Activated naive CD8-positive, alpha-beta T cell treated with anti-CD3 and anti-CD28 coated beads, Interleukin-2, amount 50 U/mL, for 24 hours (primary cell): ENCODE measurements at places on chromosomes 5 and 9.
A peak's percentile ranks its signal among the peaks of the same experiment; 100 is the strongest.

DNA sequence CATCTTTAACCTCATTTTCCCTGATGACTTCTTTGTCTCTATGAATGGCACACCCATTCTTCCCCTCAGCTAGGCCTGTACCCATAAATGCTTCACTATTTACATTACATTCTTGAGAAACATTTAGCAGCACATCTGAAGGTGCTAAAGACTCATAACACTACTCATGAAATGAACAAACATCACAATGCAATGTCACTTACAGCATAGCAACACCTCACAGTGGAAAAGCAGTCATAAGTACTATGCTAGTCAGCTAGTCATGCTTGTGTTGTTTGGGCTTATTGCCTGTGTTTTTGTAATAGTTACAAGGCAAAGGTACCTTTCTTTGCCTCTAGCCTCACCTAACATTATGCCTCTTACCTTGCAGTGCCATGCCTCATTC is 228.9 kb downstream of the KIAA0825 start:
- DNase-seq, result no peak
- H3K27me3 ChIP-seq, result no peaks in the 10 kb centered on the region
- no peaks in the 10 kb centered on the region for H3K4me1 ChIP-seq
- H3K27ac ChIP-seq, result no peak overlapping the region
- no peak overlapping the region for H3K4me3 ChIP-seq

DNA sequence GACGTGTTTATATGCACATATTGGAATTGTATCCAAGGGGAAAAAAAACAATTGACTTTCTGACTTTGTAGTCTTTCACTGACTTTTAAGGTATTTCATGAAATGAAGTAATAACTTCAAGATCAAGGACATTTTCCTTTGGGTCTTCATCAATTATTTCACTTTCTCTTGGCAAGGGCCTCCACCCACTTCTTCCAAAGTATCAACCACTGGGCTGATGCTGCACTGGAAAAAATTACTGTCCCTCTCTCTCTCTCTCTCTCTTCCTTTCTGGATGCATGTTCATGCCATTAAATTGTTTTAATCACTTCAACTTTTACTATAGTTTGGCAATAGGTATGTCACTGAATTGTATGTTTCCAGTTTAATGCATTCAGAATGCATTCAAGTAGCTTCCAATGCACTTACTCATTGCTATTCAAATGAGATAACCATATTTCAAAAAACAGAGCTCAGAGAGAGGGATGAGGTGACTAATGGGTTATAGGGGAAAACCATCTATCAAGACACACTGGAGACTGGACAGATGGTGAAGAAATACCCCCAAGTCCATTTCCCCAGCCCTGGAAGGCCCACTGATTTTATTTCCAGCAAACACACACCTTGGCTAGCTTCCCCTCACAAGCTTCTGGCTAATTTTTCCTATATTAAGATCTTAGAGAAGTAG is 585.3 kb downstream of the EBF1 start:
- H3K4me3 ChIP-seq, result peak overlapping the region; percentile 22
- H3K27me3 ChIP-seq, result no peaks in the 10 kb centered on the region
- no peak for DNase-seq
- H3K36me3 ChIP-seq, result no peaks in the 10 kb centered on the region

DNA sequence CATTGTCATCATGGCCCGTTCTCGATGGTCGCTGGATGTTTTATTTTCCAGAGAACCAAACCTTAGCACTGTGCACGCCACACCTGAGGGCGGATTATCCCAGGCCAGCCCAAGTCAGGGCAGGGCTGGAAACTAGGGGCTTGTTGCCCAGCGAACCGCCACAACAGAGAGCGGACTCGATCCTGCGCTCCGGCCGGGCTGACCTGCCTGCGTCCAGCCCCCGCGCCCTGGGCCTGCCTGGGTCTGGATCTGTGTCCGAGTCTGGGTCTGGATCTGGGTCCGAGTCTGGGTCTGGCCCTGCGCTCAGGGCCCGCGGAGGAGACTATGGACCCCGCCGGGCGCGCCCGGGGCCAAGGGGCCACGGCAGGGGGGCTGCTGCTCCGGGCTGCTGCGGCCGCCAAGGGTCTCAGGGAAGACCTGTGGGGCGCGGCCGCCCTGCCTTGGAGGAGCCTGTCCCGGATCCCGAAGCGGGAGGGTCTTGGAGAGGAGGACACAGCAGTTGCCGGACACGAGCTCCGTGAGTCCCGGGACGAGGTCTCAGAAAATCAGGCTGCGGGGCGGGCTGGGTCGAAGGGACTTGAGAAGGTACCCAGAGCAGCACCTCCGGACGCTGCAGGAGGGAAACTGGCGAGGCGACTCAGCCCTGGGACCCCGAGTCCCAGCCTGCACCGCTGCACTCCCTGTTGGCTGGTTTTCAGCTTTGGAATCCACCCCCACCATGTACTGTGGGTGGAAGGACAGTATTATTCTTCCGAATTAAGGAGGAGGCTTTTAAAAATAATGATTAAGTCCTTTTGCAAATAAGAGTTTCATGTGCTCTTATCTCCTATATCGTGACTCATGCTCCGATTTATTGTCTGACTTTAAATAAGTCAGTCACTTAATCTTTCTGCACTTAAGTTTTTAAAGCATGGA is at the start of gene ANKDD1B:
TSS of gene ANKDD1B (plus strand) at position 143 of the 915 bp plus-strand sequence. CDS start at position 325, 182 bp downstream.
- H3K27me3 ChIP-seq, result peaks cover 17% of the 10 kb centered on the region
- DNase-seq, result no peak
- no peak within 1 kb of the TSS for H3K4me3 ChIP-seq
- no peak within 1 kb of the TSS for H3K27ac ChIP-seq
- H3K36me3 ChIP-seq, result peaks cover 2% of the 10 kb centered on the region

DNA sequence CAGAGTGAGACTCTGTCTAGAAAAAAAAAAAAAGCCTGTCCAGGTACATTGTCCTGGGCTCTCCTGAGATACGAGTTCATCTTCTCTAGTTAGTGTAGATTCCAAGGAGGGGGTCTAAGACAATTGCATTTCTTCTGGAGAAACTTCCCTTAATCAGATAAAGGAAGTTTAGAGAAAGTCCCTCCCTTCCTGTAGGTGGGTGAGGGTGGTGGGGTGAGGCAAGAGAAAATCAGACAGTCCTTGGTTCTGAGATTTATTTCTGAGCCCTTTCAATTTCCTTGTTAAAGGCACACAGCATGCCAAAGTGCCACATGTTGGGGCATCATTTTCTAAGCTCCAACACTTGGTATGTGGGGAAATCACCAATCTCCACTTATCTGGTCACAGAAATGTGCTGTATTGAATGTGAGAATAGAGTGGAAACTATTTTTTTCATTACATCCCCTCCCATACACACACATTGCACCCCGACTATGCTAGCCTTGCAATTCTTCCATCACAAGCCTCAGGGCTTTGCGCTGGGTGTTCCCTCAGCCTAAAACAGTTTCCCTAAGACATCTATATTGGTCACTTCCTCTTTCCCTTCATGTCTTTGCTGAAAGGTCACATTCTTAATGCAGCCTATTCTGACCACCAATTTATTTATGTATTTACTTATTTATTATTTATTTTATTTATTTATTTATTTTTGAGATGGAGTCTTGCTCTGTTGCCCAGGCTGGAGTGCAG is 5.1 kb upstream of the TUT7 start:
- DNase-seq, result no peak
- no peak overlapping the region for H3K27ac ChIP-seq
- no peaks in the 10 kb centered on the region for H3K27me3 ChIP-seq
- H3K4me3 ChIP-seq, result no peak overlapping the region

DNA sequence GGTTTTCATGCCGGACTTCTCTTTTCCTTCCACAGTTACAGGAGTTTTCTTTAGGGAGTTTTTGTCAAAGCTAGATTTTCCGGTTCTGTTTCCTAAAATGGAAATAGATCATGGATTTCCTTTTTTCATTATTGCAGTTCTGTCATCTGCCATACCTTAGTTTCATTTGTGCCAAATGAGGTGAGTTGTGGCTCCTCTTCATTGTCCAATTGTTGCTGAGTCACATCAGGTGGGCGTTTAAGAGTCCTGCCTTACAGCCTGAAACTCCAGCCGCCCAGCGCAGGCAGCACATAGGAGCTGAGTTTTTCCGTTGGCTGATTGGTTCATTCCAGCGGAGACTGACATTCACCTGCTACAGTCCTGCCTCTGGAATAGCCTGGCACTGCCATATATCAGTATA is 14.1 kb downstream of the SLC25A25 start:
- peaks cover 51% of the 10 kb centered on the region for H3K4me1 ChIP-seq
- DNase-seq, result no peak
- H3K36me3 ChIP-seq, result peaks cover 19% of the 10 kb centered on the region
- H3K27me3 ChIP-seq, result no peaks in the 10 kb centered on the region

- no peak overlapping the region for H3K27ac ChIP-seq
- H3K4me1 ChIP-seq, result no peaks in the 10 kb centered on the region
- H3K4me3 ChIP-seq, result no peak overlapping the region
- no peaks in the 10 kb centered on the region for H3K27me3 ChIP-seq
- H3K36me3 ChIP-seq, result no peaks in the 10 kb centered on the region
Observed at GRCh38 chr5:121218086-121218485, 633.6 kb upstream of the FTMT start.

DNA sequence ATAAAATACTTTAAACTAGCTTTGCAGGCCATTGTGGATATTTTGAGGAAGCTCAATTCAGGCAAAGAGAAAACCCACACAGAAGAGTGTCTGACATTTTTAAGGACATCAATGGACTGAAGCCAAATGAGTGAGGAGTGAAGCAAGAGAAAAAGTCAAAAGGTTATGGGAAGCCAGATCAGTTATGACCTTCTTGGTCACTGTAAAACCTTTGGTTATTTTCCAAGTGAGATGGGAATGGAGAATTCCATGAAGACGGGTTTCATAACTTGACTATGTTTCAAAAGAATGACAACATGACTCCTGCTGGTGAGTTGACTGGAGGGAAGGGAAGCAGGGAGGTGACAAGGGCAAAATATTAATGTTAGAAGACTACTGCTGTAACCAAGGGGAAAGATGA is 585.2 kb downstream of the EFNA5 start:
- DNase-seq, result no peak
- no peaks in the 10 kb centered on the region for H3K36me3 ChIP-seq
- H3K4me3 ChIP-seq, result no peak overlapping the region
- H3K4me1 ChIP-seq, result no peaks in the 10 kb centered on the region
- H3K27me3 ChIP-seq, result no peaks in the 10 kb centered on the region

DNA sequence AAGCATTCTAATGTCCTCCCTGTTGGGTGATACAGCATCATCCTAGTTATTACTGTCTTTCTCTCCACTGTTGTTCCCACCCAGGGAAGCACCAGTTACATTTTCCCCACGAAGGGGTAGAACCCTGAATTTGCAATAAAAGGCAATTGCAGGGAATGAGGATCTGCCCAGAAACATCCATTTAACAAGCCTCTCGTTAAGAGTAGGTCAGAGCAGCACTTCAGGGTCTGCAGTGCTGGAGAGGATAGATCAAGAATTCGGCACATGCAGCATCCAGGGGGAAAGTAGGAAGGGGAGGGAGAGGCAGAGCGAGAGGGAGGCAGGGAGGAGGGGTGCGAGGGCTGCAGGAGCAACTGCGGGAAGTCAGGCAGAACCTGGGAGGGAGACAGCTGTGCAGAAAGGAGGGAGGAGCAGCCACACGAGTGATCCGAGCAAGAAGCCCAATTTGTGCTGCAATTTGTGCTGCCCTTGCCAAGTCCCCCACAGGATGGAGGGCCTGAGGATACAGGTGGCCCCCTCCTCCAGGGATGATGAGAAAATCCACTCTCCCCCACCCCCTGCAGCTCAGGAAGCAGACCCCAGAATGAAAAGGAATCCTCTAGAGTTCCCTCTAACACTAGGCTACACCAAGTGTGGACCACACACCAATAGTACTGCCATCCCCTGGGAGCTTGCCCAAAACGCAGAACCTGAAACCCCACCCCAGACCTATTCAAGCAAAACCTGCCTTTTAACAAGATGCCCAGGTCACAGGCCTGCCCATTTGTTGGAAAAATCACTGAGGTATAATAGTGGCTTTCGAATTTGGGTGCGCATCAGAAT is 62.2 kb downstream of the EPB41L4B start:
- H3K27me3 ChIP-seq, result peaks cover 10% of the 10 kb centered on the region
- no peaks in the 10 kb centered on the region for H3K4me1 ChIP-seq
- no peak overlapping the region for H3K4me3 ChIP-seq

GRCh38 chr5:115169487-115170133 is at the start of gene TRIM36:
TRIM36 (minus strand) TSS chr5:115169908; CDS start chr5:115169634, 274 bp downstream.
- peaks cover 63% of the 10 kb centered on the region for H3K27me3 ChIP-seq
- peak; percentile 94 for DNase-seq
- H3K4me1 ChIP-seq, result peaks cover 14% of the 10 kb centered on the region
- H3K36me3 ChIP-seq, result peaks cover 6% of the 10 kb centered on the region
- H3K4me3 ChIP-seq, result peak within 1 kb of the TSS; percentile 79

GRCh38 chr5:112161392-112161748 is 257.7 kb downstream of the EPB41L4A start:
- DNase-seq, result no peak

- peak overlapping the region; percentile 64 for H3K27ac ChIP-seq
- no peaks in the 10 kb centered on the region for H3K27me3 ChIP-seq
- DNase-seq, result peak; percentile 69
- H3K36me3 ChIP-seq, result peaks cover 18% of the 10 kb centered on the region
- H3K4me1 ChIP-seq, result peaks cover 17% of the 10 kb centered on the region
- H3K4me3 ChIP-seq, result peak overlapping the region; percentile 83
Observed at GRCh38 chr9:128160603-128160987, 530 bp downstream of the BBLN start.

GRCh38 chr5:81537905-81538547 is 144.1 kb upstream of the ACOT12 start:
- H3K4me3 ChIP-seq, result no peak overlapping the region
- no peaks in the 10 kb centered on the region for H3K27me3 ChIP-seq
- peaks cover 38% of the 10 kb centered on the region for H3K4me1 ChIP-seq
- H3K27ac ChIP-seq, result peak overlapping the region; percentile 40

GRCh38 chr9:114691046-114691955 is 9.3 kb upstream of the TEX48 start:
- H3K4me3 ChIP-seq, result peak overlapping the region; percentile 66
- peaks cover 14% of the 10 kb centered on the region for H3K36me3 ChIP-seq
- peaks cover 98% of the 10 kb centered on the region for H3K4me1 ChIP-seq
- H3K27ac ChIP-seq, result peak overlapping the region; percentile 100
- DNase-seq, result peak; percentile 57

- no peak overlapping the region for H3K27ac ChIP-seq
- H3K4me3 ChIP-seq, result no peak overlapping the region
- H3K27me3 ChIP-seq, result peaks cover 6% of the 10 kb centered on the region
Observed at GRCh38 chr9:73065439-73065838, 86.2 kb upstream of the ANXA1 start.

DNA sequence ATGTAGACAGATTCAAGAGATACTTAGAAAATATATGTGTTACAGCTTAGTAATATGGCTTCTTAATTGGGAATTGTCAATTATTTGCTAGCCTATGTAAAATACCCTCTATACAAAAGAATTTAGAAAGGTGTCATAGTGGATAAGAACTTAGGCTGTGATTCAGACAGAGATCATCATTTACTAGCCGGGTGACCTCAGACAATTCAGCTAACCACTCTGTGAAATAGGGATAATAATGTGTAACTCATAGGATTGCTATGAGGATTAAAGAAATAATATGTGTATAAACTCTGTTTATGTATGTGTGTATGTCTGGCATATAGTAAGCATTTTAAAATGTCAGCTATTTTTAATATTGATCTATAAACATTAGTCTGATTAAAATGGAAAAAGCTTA is 5.9 kb upstream of the LARS1 start:
- no peaks in the 10 kb centered on the region for H3K36me3 ChIP-seq
- peaks cover 4% of the 10 kb centered on the region for H3K27me3 ChIP-seq
- H3K27ac ChIP-seq, result no peak overlapping the region
- no peak for DNase-seq

GRCh38 chr5:66737096-66737495 is 140.9 kb downstream of the MAST4 start:
- no peak for DNase-seq
- H3K36me3 ChIP-seq, result no peaks in the 10 kb centered on the region
- no peak overlapping the region for H3K27ac ChIP-seq

GRCh38 chr5:96565582-96566265 is 96.5 kb upstream of the CAST start:
- H3K27me3 ChIP-seq, result no peaks in the 10 kb centered on the region
- peaks cover 13% of the 10 kb centered on the region for H3K4me1 ChIP-seq
- DNase-seq, result no peak
- no peak overlapping the region for H3K27ac ChIP-seq

- no peaks in the 10 kb centered on the region for H3K4me1 ChIP-seq
- H3K27me3 ChIP-seq, result no peaks in the 10 kb centered on the region
- no peak overlapping the region for H3K27ac ChIP-seq
- H3K36me3 ChIP-seq, result no peaks in the 10 kb centered on the region
Observed at GRCh38 chr9:134208310-134208841, 44.0 kb upstream of the RNU6ATAC start.
